ENCODE measurements at places on chromosomes 5 and 9. TPM values are rescaled to one million over a fixed set of nuclear protein-coding genes. Genes with fewer than 3 reads are reported as not detected.

The HRCT1 gene
- 0.40 TPM for total RNA-seq

The OLFM1 gene
- total RNA-seq = 8.5 TPM

The GDNF gene
- not detected for total RNA-seq

The PCSK5 gene
- 1.3 TPM for total RNA-seq

The BNC2 gene
- total RNA-seq = 4.1 TPM

The SLC45A2 gene
- not detected for total RNA-seq

The GABRA6 gene
- not detected for total RNA-seq

The BTNL9 gene
- total RNA-seq = 1.2 TPM

The LRRTM2 gene
- not detected for total RNA-seq

The TARS1 gene
- 126 TPM for total RNA-seq

The ADAMTSL2 gene
- not detected for total RNA-seq

The ASPN gene
- total RNA-seq = not detected

The ARID3C gene
- 0.16 TPM for total RNA-seq

The TAF11L5 gene
- total RNA-seq = not detected

The SETD9 gene
- 7.2 TPM for total RNA-seq

The HIGD2A gene
- total RNA-seq = 266 TPM

The NANS gene
- total RNA-seq = 67.8 TPM

The DOLPP1 gene
- total RNA-seq = 17.7 TPM
